ENCODE measurements at places on chromosomes 11 and 22.

- DNase-seq: peak; percentile 83
Measured at GRCh38 chr11:18012906-18013781, at the start of gene SERGEF. TSS of gene SERGEF (minus strand) at chr11:18013047. CDS start at chr11:18013010, 37 bp downstream.

- DNase-seq: no peak
Measured at GRCh38 chr11:75333807-75334140, 17.7 kb downstream of the ARRB1 start.

DNA sequence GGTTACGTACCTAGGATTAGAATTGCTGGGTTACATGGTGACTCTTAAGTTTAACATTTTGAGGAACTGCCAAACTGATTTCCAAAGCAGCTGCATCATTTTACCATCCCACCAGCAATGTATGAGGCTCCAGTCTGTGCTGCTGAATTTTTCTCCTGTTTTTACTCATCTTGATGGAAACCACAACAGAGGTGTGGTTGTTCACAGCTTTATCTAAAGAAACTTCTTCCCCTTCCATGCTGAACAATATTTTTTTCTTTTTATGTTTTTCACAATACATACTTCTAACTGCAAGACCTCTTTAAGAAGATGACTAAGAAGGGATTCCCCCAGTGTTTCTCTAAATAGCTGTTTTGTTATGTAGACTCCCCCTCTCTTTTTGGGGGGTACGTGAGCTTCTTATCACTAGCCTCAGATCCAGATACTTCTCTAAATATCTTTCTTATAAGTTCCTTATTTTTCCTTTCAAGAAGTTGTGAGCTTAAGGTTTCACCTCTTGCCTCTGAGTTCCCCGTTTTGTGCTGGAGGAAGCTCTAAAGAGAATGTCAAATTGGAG lies 24.0 kb downstream of the TCP11L1 start:
- no peak for DNase-seq

- DNase-seq: no peak
Measured at GRCh38 chr22:44220727-44221680, 40.3 kb downstream of the PARVG start.

DNA sequence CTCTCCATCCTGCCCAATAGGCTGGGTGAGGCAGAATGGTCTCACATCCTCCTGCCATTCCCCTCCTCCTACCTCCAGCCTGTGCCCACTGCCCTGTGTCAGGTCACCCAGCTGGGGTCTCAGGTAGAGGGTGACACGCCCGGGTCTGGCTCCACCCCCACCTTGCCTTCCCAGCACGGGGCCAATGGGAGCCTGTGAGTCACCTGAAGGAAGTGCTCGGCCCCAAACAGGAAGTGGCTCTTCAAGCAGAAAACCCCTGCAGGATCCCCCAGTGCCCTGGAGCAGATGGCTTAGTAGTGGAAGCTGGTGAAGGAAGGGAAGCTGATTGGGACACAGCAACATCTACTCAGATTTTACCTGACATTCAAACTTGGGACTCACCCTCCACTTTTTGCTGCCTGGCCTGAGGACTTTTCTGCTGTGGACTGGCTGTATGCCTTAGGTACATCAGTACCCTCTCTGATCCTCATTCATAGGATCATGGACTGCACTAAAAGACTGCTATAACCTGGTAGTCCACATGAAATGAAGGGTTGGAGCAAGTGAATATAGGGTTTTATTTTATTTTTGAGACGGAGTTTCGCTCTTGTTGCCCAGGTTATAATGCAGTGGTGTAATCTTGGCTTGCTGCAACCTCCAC lies 33.4 kb downstream of the GDPD5 start:
- DNase-seq: peak; percentile 29

DNA sequence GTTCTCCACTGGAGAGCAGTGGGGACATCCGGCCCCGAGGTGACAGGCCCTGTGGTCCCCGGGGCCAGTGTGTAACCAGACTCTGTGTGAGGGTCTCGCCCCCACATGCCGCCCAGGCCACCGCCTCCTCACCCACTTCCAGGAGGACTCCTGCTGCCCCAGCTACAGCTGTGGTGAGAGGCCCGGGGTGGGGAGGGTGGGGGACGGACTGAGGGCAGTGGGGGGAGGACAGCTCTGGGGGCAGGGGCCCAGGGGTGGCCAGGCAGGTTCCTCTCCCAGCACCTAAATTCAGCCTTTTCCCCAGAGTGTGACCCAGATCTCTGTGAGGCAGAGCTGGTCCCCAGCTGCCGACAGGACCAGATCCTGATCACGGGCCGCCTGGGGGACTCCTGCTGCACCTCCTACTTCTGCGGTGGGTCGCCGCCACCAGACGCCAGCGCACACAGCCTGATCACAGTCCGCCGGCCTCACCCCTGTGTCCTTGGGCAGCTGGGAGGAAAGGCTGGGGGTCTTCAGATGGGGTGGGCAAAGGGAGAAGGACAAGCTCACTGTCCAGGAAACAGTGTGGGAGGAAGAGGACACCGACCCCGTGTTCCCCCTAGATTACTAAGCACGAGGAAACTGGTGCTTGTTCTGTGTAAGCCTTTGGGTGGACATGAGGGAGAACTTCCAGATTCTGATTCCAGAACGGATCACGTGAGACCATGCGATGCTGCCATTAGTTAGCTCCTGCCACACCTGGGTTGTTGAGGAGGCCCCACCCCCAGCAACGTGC lies 84.4 kb upstream of the MYOD1 start:
- DNase-seq: no peak

DNA sequence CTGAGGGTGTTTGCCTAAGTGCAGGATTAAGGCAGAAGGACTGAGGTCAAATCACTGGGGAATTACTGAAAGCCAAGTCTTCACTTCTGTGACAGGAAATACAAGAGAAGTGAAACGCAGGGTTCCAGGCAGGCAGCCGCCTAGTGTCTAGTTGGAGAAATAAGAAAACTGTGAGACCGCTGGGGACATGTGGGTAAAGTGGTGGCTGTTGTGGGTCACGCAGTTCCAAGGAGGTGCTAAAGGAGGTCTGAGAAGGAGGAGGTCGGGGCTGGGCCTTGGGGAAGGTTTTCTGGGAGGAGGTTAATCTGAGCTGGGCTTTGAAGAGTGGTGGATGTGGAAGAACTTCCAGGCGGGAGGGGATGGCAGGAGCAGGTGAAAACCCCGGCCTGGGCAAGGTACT lies 11.2 kb downstream of the MCM5 start:
- no peak for DNase-seq

DNA sequence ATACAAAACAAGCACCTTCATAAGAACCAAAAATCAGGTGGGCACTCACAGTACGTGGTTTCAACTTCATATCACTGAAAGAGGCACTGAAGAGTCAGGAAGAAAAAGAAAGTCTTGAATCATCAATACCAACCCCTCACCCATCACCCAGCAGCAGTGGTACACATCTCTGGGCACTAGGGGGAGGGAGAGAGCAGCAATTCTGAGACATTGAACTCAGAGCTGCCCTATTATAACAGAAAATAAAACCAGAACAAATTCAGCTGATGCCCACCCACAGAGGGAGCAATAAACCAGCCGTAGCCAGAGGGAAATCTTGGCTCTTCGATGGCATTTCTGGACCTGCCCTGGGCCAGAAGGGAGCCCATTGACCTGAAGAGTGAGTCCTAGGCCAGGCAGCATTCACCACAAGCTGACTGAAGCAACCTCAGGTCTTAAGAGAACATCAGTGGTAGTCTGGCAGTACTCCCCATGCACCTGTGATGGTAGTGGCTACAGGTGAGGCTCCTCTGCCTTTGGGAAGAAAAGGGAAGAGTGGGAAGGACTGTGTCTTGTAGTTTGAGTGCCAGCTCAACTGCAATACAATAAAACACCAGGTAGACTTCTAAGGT lies 42.2 kb upstream of the FAM181B start:
- DNase-seq: no peak

DNA sequence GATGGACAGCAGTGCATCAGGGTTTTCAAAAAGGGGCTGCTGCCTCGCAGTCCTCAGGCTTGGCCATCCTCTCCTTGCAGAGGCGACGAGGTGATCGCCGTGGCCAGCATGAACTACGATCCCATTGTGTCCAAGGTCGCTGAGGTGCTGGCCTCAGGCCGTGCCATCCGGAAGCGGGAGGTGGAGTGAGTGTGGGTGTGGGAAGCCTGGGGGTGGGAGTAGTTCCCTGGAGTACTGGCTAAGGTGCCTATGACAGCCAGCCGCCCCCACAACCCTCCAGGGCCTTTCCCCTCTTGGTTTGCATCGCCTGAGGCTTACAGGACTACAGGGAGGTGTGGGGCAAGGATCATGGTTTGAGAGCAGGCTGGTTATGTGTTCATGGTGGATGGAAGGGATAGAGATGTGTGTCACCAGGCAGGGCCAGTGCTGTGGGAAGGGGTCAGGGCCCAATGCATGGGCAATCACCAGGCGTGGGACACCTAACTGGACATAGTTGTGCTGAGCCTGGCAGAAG lies 2.1 kb upstream of the LZTR1 start:
- DNase-seq: no peak

- DNase-seq: no peak
Measured at GRCh38 chr22:27670701-27671412, 130.7 kb downstream of the MN1 start.

- DNase-seq: no peak
Measured at GRCh38 chr22:37231406-37232139, 12.5 kb downstream of the RAC2 start.

DNA sequence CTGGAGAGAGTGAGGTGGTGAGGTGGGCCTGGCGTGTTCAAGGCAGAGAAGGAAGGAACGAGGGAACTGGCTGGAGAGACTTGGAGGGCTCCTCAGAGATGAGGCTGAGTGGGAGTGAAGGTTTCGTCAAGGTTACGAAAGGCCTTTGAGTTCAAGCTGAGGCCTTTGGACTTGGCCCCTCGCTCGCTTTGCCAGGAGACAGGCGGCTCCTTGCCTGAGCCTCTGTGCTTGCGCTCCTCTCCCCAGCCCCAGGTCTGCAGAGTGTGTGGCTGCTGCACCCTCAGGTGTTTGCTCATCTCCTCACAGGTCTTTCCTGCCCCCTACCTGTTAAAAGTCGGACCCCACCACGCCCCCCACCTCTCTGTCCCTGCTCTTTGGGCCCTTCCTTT lies 91.6 kb downstream of the ATXN10 start:
- DNase-seq: no peak

- DNase-seq: no peak
Measured at GRCh38 chr11:115652094-115652493, 147.9 kb upstream of the CADM1 start.

GRCh38 chr22:23649071-23649501 lies 17.0 kb upstream of the DRICH1 start:
- no peak for DNase-seq

DNA sequence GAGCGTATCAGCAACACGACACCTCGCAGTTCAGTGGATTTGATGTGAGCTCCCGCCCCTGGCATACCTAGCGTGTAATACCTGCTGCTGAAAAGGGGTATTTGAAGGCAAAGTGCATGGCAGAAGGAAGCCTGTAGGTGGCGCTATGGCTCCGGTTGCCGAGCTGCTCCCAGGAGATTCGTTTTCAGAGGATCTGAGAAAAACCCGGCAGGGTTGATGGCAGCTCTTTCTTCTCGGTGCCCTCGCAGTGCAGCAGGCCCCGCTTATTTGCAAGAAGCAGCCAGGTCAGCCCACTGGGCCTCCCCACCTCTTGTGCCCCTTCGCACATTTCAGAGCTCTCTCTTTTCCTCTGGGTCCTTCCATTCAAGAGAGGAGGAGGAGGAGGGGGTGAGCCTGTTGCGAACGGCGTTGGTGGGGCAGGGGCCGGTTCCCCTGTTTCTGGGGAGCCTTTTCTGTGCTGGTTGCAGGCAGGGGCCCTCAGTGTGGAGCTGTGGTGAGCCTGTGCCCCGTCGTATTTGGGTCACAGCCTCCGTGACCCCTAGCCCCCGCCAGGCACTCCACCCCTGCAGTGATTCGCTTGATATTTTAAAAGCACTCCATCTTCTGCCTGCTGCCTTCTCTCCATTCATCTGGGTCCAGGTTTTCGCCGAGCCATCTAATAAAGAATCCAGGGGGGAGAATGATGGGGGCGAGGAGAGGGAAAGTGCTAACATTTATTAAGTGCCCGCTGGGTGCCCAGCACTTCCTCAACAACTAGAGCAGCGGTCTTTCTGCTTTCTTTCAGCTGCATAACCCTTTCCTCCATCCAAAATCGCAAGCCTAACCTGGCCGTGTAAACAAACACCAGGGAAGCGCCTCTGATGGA lies 85.3 kb upstream of the SYT13 start:
- peak; percentile 37 for DNase-seq

All from stimulated activated CD8-positive, alpha-beta memory T cell treated with anti-CD3 and anti-CD28 coated beads, Interleukin-7, amount 100 ng/mL, for 24 hours (primary cell).